Activated CD8-positive, alpha-beta memory T cell treated with anti-CD3 and anti-CD28 coated beads for 48 hours (primary cell): ENCODE measurements at places on chromosomes 2 and 18.

DNA sequence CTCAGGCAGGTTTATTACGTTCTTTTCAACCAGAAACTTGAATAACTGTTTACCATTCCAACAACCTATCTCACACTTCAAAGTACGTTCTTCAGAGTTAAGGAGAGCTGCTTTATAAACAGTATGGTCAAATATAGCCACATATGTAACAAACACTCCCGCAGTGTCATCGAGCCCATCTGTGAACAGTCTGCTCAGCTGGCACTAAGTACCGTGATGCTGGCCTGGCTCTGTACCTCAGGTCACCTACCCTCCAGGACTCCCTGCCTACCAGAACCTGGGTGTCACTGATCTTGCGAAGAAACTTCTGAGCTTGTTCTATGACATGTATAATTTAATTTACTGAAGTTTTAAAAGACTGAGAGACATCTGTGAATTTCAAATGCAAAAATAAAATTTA lies 71.4 kb downstream of the SEPTIN10 start:
- DNase-seq, result no peak

DNA sequence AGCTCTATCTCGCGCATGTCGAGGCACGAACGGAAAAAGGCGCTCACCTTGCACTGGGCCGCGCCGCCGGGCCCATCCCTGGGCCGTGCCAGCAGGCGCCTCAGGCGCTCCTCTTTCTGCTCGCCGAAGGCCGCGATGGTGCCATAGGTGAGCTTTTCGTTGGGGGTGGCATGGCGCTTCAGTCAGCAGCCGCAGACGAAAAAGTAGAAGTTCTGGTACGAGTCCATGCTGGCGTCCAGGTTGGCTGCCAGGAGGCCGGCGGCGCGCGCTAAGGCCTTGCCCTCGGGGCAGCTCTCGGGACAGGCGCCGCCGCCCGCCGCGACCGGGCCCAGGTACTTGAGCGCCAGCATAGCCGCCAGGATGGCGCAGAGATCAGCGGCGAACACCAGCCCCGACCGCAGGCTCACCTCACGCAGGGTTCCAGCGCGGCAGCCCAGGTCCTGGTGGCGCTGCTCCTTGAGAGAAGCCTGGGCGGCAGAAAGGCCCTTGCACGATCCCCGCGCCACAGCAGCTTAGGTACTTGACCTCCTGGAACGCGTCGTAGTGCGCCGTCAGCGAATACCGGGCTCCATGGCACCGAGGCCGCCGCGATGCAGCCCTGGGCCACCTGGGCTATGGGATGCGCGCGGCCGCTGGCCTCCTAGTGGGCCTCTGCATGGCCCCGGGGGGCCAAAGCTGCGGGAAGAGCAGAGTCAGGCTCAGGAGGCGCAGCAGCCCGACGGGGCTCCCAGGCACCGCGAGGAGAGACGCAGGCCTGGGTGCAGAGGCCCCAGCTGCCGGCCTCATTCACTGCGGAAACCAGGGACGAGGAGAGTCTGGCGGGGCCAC lies 12.8 kb downstream of the ALPG start:
- DNase-seq, result no peak

DNA sequence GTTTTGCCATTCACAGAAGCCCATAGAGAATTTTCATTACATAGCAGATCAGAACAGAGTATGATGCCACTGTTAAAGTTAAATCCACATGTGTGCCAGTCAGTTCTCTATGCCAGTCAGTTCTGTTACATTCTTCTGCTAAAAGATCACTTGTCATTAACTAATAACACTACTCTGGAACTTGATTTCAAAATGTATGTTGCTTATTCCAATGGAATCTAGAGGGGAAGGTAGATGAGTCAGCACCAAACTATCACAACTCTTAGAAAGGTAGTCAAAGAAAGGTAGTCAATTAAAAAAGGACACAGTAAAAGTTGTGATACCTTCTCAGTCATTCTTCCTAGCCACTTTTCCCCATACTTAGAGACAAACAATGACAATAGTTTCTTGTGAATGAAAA lies 1214.4 kb downstream of the LRP1B start:
- DNase-seq, result no peak

GRCh38 chr18:9173770-9174233 lies 37.2 kb downstream of the ANKRD12 start:
- no peak for DNase-seq

DNA sequence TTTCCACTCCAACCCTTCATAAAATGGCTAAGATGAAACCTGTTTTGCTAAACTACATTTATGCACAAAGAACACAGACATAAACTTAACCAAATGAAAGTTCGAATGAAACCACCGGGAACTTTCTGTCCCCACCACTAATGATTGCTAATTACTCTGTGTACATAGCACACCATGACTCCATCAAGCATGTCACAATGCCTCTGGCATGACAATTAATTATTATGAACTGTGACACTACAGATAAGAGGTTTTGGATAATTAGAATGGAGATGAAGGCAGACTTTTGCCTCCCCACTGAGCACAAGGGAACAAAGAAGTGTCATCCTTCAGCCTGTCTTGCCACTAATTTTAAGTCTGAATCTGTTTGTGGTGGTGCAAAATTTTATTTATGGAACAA lies 1.5 kb downstream of the DAPL1 start:
- DNase-seq, result no peak

GRCh38 chr18:51164761-51165281 lies 32.7 kb downstream of the MEX3C start:
- DNase-seq, result no peak

GRCh38 chr2:68671961-68672360 lies 28.6 kb downstream of the PROKR1 start:
- DNase-seq, result no peak
